ENCODE measurements at places on chromosomes 5 and 9.

DNA sequence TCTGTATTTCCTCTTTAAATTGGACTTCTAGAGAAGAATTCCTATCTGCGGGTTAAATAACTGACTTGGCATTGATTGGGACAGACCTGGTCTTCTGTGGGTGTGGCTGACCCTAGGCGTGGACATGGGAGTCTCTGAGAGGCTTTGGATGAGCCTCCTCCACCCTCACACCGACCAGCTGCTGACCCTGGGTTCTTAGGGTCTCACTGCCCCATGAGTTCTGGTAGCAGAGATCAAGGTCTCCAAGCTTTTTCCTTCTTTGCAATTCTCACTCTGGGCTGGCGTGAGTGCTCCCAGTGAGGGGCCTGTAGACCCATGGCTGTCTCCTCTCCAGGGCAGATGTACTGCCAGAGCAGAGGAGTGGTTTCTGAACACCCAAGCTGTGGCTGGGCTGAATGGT is 41.6 kb upstream of the PITX1 start:
- no peak overlapping the region for H3K27ac ChIP-seq
- H3K4me1 ChIP-seq, result no peaks in the 10 kb centered on the region
- no peak for DNase-seq
- H3K27me3 ChIP-seq, result peaks cover 3% of the 10 kb centered on the region
- no peaks in the 10 kb centered on the region for H3K36me3 ChIP-seq

GRCh38 chr9:129750013-129750638 is 2.7 kb downstream of the PTGES start:
- no peaks in the 10 kb centered on the region for H3K27me3 ChIP-seq
- H3K27ac ChIP-seq, result no peak overlapping the region
- peaks cover 19% of the 10 kb centered on the region for H3K4me1 ChIP-seq
- H3K4me3 ChIP-seq, result no peak overlapping the region
- peak; percentile 71 for DNase-seq

GRCh38 chr5:73436535-73437100 is 12.0 kb downstream of the FOXD1 start:
- H3K4me1 ChIP-seq, result peaks cover 7% of the 10 kb centered on the region
- no peaks in the 10 kb centered on the region for H3K36me3 ChIP-seq
- DNase-seq, result no peak
- H3K27ac ChIP-seq, result peak overlapping the region; percentile 9
- peaks cover 12% of the 10 kb centered on the region for H3K27me3 ChIP-seq

DNA sequence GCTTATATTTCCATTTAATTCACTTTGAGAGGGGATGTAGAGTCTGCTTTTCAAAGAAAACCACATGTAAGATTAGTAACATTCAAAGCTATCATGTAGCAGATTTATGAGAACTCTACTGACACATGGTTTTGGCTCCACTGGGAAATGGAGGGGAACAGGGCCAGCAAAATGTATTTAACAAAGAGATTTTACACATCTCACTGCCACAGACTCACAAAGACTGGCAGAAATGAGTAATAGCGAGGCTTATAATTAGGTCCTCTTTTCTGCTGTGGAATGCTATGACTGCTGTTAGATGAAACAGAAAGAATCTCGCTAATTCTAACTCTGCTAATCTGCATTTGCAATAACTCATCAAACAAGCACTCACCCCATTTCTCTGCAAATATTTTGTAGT is 4.5 kb downstream of the DAP start:
- peaks cover 9% of the 10 kb centered on the region for H3K4me1 ChIP-seq
- H3K36me3 ChIP-seq, result peaks cover 4% of the 10 kb centered on the region
- DNase-seq, result peak; percentile 62
- H3K27me3 ChIP-seq, result no peaks in the 10 kb centered on the region
- peak overlapping the region; percentile 7 for H3K4me3 ChIP-seq
- H3K27ac ChIP-seq, result no peak overlapping the region

DNA sequence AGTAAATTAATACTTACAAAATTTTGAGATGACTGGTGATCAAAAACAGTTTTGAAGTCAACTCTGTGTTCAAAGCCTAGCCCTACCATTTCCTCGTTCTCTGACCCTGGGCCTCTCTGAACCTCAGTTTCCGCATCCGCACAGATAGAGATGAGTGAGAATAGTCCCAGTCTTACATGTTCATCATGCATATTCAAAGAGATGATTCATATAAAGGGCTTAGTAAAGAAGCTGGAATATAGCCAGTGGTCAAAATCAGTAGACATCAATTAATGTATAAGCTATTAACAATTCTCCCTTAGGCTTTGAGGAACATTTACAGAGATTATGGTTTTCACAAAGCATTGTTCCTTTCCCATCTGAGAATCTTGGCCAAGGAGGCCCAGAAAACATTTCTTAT is 250.6 kb downstream of the SPOCK1 start:
- H3K36me3 ChIP-seq, result no peaks in the 10 kb centered on the region
- no peak overlapping the region for H3K4me3 ChIP-seq
- H3K4me1 ChIP-seq, result peaks cover 2% of the 10 kb centered on the region

- H3K36me3 ChIP-seq, result no peaks in the 10 kb centered on the region
- no peak overlapping the region for H3K27ac ChIP-seq
- H3K4me1 ChIP-seq, result no peaks in the 10 kb centered on the region
- no peak for DNase-seq
- H3K4me3 ChIP-seq, result no peak overlapping the region
Observed at GRCh38 chr5:148620696-148621095, 33.6 kb downstream of the HTR4 start.

GRCh38 chr9:125759764-125760129 is 12.6 kb downstream of the PBX3 start:
- peak overlapping the region; percentile 52 for H3K4me3 ChIP-seq
- DNase-seq, result no peak

GRCh38 chr9:135347461-135347860 is 132.1 kb upstream of the PPP1R26 start:
- no peaks in the 10 kb centered on the region for H3K4me1 ChIP-seq
- H3K27me3 ChIP-seq, result no peaks in the 10 kb centered on the region
- H3K27ac ChIP-seq, result no peak overlapping the region
- H3K36me3 ChIP-seq, result no peaks in the 10 kb centered on the region
- H3K4me3 ChIP-seq, result no peak overlapping the region

DNA sequence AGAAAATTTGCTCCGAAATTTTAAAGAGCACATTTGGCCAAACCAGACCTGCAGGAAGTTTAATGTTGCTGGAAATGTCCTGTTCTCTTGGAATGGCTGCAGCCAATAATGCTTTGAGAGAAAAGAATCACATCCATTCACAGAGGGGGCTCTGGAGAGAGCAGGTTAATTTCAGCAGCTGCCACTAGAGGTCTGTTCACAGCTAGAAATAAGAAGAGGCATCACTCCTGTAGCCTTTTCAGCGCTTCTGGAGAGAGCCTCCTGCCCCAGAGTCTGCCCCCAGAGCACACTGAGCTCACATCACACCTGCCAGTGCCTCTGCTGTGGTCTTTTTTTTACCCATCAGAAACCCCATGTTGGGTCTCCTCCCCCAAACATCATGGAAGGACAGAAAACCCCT is 124.8 kb upstream of the RAD23B start:
- H3K27me3 ChIP-seq, result peaks cover 2% of the 10 kb centered on the region
- no peaks in the 10 kb centered on the region for H3K36me3 ChIP-seq
- H3K4me3 ChIP-seq, result no peak overlapping the region
- H3K4me1 ChIP-seq, result no peaks in the 10 kb centered on the region
- peak; percentile 33 for DNase-seq

DNA sequence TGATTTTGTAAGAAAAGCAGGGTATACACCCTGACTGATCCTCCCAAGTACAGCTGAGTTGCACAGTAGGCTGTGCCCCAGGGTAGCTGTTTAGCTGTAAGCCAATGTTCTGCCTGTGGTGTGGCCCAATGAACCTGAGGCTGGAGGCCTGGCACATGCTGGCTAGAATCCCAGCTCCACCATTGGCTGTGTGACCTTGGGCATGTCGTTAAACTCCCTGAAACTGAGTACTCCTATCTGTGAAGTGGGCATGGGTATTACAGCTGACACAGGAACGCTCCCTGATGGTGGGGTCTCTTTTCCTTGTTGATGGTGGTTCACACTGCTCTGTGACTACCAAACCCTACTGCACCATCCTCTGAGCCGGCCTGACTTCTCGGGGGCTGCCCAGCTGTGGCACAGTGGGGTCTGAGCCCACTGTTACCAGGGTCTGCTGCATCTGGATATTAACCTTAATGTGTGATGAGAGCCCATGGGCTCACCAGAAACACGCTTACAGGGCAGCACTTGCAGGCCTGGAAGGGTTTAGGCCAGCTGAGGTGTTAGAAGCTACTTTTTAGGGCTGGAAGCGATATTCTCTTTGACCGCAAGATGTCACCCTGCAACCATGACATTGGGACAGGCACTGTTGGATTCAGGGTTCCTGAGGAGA is 7.0 kb upstream of the GADD45G start:
- no peak overlapping the region for H3K27ac ChIP-seq
- H3K27me3 ChIP-seq, result no peaks in the 10 kb centered on the region
- no peaks in the 10 kb centered on the region for H3K4me1 ChIP-seq
- H3K4me3 ChIP-seq, result no peak overlapping the region
- no peaks in the 10 kb centered on the region for H3K36me3 ChIP-seq

DNA sequence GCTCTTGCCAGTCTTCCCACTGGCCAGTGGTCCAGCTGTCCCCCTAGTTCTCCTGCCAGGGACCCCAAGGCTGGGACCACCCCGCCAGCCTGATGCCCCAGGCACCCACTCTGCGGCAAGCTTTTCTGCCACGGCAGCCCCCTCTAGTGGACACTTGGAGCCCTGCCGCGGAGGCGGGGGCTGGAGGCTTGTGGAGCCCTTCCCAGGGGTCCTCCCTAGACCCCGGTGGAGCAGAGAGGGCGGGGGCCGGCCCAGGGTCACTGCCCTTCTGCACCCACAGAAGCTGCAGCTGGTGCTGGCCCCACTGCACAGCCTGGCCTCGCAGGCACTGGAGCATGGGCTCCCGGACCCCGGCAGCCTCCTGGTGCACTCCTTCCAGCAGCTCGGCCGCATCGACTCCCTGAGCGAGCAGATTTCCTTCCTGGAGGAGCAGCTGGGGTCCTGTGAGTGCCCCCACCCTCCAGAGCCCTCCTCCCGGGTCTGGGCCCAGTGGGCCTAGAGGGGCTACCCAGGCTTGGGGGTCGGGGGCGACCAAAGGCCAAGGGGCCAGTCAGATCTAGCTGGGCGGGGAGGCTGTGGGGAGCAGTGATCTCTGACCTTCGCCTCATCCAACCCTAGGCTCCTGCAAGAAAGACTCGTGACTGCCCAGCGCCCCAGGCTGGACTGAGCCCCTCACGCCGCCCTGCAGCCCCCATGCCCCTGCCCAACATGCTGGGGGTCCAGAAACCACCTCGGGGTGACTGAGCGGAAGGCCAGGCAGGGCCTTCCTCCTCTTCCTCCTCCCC is 9.1 kb downstream of the EGFL7 start:
- no peak overlapping the region for H3K4me3 ChIP-seq
- DNase-seq, result no peak
- no peak overlapping the region for H3K27ac ChIP-seq

DNA sequence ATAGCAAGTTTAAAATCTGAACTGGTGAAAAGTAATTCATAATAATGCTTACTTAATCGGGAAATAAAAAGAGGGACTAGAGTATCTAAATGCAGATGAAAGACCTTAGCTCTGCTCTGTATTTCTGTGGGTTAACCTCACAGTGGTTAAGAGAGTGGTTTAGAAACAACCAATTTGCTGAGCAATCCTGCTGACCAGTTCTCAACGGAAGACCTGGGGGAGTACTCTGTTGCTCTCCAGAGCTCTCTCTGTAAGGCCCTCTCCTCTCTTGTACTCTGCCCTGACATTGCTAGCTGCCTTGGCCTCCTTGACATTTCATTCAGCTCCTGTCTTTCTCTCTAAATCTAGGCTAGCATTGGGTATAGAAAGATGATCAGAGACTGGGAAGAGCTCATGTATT is 1186.6 kb upstream of the SEMA6A start:
- H3K4me1 ChIP-seq, result no peaks in the 10 kb centered on the region
- DNase-seq, result no peak
- no peak overlapping the region for H3K4me3 ChIP-seq
- H3K27me3 ChIP-seq, result no peaks in the 10 kb centered on the region
- H3K27ac ChIP-seq, result no peak overlapping the region

DNA sequence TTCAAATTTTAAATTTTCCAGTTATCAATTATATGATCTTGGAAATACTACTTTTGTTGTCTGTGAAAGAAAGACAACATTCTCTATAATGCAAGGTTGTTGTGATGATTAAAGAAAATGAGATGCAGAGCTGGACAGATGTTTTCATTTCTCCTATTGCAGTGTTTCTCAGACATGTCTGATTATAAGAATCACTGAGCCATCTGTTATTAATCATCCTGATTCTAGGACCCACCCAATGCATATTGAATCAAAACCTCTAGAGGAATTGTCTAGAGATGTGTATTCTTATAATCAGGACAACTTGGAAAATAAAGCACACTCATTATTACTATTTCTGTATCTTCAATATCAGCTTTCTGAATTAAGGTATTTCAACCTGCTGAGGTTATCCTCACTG is 121.1 kb upstream of the ASTN2 start:
- H3K36me3 ChIP-seq, result no peaks in the 10 kb centered on the region
- no peak overlapping the region for H3K27ac ChIP-seq
- H3K4me1 ChIP-seq, result no peaks in the 10 kb centered on the region
- H3K4me3 ChIP-seq, result no peak overlapping the region

DNA sequence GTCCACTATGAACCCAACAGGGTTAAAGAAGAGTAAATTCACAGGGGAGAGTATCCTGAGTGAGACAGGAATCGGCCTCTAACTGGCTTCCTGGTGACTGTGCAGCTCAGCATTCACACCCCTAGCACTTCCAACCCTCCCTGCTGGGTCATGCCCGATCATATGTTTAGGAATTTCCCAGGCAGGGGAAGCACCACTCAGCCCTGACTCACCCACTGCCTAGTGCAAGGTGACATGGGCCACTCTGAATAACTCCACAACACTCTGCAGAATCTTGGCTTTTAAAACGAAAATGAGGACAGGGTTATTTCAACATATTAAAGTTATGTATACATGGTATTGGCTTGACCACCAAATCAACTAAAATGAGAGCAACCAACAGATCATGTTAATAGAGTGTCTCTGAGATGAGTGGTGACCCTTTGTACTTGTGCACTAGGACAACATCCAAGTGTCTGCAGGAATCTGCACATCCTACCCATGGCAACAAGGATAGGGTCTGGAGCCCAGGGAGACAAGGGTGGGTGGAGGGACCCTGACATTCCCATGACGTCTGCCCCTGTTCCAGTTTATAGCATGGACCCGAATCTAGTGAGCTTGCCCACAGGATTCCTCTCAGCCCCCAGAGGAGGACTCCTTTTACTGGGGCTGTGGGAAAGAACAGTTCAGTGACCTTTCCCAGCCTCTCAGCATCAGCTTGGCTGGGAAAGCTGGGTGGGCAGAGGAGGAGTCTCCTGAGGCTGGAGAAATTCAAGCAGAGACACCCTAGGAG is 485.8 kb downstream of the SEMA5A start:
- no peaks in the 10 kb centered on the region for H3K27me3 ChIP-seq
- DNase-seq, result peak; percentile 97
- H3K4me3 ChIP-seq, result no peak overlapping the region
- peak overlapping the region; percentile 94 for H3K27ac ChIP-seq

DNA sequence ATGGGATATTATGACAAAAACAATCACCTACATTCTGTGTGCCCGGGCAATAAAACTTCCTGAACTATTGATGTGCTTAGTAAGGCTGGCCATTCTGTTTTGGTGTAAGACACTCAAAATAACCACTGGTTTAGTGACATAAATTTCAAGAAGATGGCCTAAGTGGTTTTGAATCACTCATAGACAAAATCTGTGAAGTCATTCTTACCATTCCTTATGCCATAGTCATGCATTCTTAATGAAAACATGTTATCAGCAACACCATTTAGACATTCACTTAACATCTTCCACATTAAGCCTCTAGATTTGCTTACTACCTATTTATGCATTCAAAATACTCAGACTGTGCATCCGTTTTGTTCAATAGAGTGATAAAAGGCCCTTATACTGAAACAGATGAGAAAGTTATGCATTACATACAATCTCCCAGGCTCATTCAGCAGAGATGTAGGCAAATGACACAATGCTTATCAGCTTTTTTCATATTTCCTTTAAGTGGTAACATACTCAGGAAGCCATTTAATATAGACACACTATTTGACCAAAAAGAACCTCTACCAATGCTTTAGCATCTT is 848.8 kb upstream of the DMAC1 start:
- H3K27me3 ChIP-seq, result no peaks in the 10 kb centered on the region
- no peak overlapping the region for H3K4me3 ChIP-seq
- H3K27ac ChIP-seq, result no peak overlapping the region
